ENCODE measurements at places on chromosomes 11 and 22. TPM values are rescaled to one million over a fixed set of nuclear protein-coding genes. Genes with fewer than 3 reads are reported as not detected.
A peak's percentile ranks its signal among the peaks of the same experiment; 100 is the strongest.

Gene OR52B2
- not detected for polyA plus RNA-seq

Gene TEAD1
- polyA plus RNA-seq, result 82.7 TPM

DNA sequence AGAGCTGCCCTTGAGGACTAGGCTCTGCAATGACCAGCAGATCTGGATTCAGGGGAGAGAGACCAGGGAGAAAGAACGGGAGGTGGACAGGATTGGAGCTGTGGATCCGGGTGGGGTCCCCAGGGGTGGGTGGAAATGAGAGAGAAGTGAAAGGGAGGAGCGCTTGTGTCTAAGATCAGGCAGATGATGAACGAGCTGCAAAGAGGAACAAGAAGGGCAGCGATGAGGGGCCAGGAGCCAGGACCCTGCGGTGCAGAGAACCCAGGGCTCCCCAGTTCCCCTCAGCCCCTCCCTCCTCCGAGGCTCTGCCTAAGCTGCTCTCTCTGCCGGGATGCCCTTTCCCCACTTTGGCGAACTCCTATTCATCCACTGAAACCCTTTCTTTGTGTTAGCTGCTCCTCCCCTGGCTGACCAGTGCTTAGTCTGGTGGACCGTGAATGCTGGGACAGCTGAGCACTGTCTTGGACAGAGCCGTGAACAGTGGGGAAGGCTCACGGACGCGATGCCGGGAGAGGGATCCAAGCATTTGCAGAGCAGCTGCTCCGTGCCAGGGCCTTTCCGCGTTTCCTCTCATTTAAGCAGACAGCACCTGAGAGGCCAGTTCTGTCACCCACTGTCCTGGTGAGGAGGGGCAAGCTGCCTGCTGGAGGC is 35.9 kb downstream of the SHISAL1 start:
- DNase-seq, result no peak

Gene TSGA10IP
- polyA plus RNA-seq, result not detected

Gene KCNC1
- polyA plus RNA-seq, result 1.1 TPM

GRCh38 chr11:66418168-66418985 is 2.5 kb upstream of the NPAS4 start:
- peak; percentile 45 for DNase-seq

Gene TH
- polyA plus RNA-seq, result 1.3 TPM

DNA sequence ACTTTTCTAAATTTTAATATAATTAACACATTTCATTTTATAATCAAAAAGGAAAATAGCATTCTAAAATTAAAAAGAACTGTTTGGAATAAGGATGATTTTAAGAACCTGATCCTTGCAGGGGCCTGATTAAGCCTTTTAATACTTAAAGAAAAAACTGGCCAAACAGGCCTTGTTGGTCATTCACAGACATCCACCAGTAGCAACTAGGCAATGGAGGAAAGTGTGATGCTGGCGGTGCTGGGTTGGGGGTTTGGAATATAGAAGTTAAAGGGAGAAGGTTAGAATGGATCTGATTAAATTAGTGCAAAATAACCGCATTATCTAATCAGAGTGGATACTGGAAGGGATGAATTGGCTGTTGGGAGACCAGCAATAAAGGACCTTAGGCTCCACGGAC is 16.9 kb upstream of the TEAD1 start:
- no peak for DNase-seq

- DNase-seq, result no peak
These were observed 76.6 kb downstream of the MYO18B start for GRCh38 chr22:25818541-25818940.

GRCh38 chr11:68704887-68705286 is 20.5 kb downstream of the GAL start:
- DNase-seq, result no peak

Gene GAS2
- 10.6 TPM for polyA plus RNA-seq

Gene NXPE1
- polyA plus RNA-seq, result not detected

GRCh38 chr11:22192642-22193347 is at the start of gene ANO5:
TSS of gene ANO5 (plus strand) at chr11:22193085. CDS start at chr11:22193493, 408 bp downstream.
- DNase-seq, result no peak

- no peak for DNase-seq
These were observed 1307.6 kb downstream of the TBC1D22A start for GRCh38 chr22:48070083-48070482.

Gene GRIK4
- polyA plus RNA-seq, result 1.3 TPM

DNA sequence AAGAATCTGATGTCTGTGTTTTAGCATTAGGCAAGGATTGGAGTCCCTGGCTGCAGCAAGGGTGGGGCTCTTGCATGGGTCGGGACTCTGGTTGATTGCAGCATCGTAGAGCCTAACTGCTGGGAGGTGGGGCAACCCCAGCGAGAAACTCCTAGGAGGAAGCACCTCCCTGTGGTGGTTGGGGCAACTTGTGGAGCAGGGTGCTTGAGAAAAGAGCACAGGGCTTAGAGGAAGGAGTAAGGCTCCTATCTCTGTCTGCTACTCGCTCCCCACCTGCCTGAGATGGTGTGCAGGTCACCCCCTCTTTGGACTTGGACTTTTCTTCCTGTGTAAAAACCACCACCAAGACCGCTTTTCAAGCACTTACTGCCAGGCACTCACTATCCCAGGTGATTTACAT is 15.6 kb downstream of the SREBF2 start:
- no peak for DNase-seq

- no peak for DNase-seq
These were observed 134.8 kb upstream of the DDI1 start for GRCh38 chr11:103901656-103902055.

Gene OR8G1
- polyA plus RNA-seq, result not detected

- DNase-seq, result no peak
These were observed 8.9 kb downstream of the SULT4A1 start for GRCh38 chr22:43853328-43853931.

DNA sequence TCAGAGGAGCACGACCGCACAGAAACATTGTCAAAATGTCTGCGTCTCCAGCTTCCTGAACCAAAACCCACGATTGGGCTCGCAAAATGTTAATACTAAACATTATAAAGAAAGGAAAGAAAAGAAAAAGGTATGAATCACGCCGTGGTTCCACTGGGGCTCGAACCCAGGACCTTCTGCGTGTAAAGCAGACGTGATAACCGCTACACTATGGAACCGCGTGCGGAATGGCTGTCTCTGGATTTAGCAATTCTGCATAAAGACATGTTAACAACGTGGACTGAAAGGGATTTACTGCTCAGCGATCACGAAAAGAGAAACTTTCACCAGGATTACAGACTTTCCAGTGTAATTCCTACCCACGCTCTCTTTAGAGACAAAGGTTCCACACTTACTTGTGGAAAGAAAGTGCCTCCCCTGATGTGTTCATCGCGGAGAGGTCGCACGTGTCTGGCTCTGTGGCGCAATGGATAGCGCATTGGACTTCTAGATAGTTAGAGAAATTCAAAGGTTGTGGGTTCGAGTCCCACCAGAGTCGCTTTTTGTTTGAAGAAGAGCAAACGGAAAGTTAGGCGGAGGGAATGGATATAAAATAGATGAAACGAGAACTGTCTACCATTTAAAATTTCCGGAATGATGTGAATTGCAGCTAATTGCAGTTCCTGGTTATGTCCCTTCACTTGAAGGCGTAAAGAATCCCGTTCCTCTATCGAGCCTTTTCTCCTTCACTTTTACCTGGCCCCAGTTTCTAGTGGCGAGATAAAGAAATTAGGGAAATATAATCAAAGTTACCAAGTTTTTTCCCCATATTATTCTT is 39.7 kb downstream of the OR4D9 start:
- no peak for DNase-seq

Gene PATE4
- 0.06 TPM for polyA plus RNA-seq

DNA sequence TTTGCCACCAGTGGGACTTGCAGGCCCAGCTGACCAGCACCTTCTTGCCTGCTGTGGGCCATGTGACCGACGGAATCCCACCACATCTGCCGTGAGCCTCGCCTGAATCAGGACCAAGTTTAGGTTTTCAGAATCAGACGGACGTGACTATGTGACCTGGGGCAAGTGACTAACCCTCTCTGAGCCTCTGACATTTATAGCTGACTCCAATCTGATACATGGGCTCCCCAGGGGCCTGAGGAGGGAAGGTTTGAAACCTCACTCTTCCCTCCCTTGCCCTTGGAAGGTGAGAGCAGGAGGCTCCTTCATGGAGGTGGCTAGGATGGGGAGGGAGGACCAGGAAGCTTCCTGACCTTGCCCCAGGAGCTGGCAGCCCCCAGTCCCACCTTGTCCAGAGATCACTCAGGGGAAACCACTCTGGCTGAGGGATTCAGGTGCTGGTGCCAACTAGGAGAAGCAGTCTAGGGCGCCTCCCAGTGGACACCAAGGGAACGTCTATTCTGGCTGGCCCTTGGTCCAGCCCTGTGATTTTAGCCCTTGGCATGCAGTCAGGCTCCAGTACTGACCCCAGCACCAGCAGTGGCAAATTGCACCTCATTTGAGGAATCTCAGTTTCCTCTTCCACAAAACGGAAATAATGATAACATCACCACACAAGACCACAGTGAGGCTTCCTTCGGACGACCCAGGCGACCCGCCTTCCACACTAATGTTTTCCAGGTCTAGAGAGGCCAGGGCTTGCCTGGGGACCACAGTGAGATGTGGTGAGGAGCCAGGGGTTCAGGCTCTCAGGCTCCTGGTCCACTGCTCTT is 47.2 kb upstream of the SYT7 start:
- no peak for DNase-seq

GRCh38 chr11:119694334-119694733 is 34.7 kb downstream of the NECTIN1 start:
- no peak for DNase-seq

- no peak for DNase-seq
These were observed 135.8 kb downstream of the TRIM44 start for GRCh38 chr11:35798423-35798822.

Gene CD6
- 1.1 TPM for polyA plus RNA-seq

- DNase-seq, result no peak
These were observed 102.9 kb downstream of the MTNR1B start for GRCh38 chr11:93072229-93072914.

DNA sequence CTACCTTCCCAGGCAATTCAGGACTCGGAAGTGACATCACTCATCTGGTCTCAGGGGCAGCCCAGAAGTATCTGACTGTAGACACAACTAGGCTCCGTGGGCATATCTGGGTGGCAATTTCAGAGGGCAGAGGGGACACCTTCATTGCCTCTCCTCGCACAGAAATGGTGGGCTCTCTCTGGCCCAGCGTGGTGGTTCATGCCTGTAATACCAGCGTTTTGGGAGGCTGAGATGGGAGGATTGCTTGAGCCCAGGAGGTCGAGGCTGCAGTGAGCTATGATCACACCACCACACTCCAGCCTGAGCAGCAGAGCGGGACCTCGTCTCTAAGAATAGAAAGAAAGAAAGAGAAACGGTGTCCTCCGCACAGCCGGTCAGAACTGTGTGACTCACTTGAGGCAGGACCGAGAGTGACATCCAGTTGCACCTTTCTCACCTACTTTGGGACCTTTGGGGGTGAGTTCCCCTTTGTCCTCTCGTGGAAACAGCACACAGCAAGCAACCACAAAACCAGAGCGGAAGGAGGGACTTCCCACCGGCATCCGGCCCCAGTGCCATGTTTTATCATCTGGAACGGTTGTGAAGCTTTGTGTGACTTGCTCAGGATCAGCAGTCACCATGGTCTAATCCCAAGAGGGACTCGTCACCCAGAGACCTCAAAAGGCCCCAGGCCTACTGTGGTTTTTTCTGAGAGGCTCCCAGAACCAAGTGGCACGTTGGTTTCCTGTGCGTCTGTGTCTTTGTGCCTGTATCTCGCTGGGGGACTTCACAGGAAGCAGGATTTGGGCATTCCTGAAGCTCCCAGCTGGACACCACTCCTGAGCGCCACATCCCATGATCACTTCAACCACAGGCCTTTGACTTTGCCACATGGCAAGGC is 38.4 kb upstream of the EMID1 start:
- DNase-seq, result no peak

DNA sequence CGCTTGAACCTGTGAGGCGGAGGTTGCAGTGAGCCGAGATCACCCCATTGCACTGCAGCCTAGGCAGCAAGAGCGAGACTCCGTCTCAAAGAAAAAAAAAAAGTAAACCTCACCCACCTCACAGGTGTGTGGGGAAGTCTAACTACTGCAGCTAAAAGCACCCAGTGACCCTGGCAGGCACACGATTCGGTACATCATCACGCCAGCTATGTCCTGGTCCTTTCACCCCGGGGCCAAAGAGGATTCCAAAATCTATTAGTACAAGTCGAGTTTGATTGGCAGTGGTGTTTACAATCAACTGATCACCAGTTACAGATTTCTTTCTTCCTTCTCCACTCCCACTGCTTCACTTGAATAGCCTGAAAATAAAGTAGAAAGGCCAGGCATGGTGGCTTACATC is 6.3 kb downstream of the TST start:
- no peak for DNase-seq

- no peak for DNase-seq
These were observed 21.0 kb downstream of the LDLRAD3 start for GRCh38 chr11:35964841-35965240.

- no peak for DNase-seq
These were observed 1.8 kb downstream of the TESMIN start for GRCh38 chr11:68749229-68750123.

Gene RASD2
- 1.8 TPM for polyA plus RNA-seq

Gene OR52I1
- polyA plus RNA-seq, result not detected

GRCh38 chr11:60781286-60781980 is 3.7 kb upstream of the MS4A10 start:
- DNase-seq, result no peak

DNA sequence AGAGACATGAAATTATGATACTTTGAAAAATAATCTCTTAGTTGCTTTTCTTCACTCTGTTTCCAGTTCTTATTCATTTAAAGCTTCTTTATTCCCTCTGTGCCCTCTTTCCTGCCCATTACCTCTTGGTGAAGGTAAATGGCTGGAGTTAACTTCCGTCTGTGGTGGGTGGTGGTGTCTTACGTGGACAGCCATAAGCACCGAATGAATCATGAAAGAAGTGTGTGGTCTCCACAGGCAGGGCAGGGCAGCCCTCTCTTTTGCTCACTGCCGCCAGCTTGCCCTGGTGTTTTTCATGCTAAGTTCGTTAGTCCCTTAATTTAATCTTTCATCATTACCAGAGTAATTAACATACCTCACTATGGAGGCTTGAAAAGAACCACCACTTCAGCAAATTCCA is 98.7 kb upstream of the SORL1-AS1 start:
- DNase-seq, result no peak

Gene FUT4
- 5.1 TPM for polyA plus RNA-seq

- no peak for DNase-seq
These were observed 9.5 kb downstream of the YPEL4 start for GRCh38 chr11:57640068-57640800.

- no peak for DNase-seq
These were observed 32.8 kb downstream of the MS4A2 start for GRCh38 chr11:60121264-60121663.

- DNase-seq, result no peak
These were observed 1029.1 kb downstream of the BRD1 start for GRCh38 chr22:48798281-48799226.

- no peak for DNase-seq
These were observed 413.9 kb downstream of the TENM4 start for GRCh38 chr11:79026803-79027445.

Measured in right renal cortex interstitium (tissue), 3 donors.